Stimulated activated CD8-positive, alpha-beta memory T cell treated with anti-CD3 and anti-CD28 coated beads, Interleukin-4, amount 100 ng/mL, for 1 hour (primary cell): ENCODE measurements at places on chromosomes 7 and 10.

DNA sequence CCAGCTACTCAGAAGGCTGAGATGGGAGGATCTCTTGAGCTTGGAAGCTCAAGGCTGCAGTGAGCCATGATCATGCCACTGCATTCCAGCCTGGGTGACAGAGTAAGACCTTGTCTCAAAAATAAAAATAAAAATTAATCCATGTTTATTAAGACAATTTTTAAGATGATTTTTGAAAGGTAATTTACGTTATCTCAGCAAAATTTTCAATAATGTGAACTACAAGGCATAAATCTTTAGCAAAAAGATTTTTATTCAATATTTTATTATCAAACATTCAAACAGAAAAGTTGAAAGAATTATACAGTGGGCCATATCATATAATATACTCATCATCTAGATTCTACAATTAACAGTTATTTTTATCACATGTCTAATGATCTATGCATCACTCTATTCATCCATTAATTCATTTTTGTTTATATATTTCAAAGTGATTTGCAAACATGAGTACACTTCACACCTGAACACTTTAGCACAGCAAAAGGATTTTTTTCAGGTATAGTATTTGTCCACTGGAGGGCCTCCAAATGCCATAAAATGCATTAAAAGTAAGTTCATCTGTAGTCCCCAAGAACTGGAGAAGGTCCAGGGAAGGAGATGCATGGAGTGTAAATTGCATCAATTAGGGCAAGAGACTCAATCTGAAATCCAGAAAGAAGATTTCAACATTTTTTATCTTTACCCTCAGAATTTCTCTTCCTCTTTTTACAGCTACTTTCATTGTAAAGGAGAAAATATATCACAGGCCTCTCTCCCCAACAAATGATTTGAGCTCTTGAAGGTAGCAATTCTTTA is 38.6 kb upstream of the RSBN1L start:
- no peak for DNase-seq

- no peak for DNase-seq
Measured at GRCh38 chr7:36232971-36233550, 80.0 kb downstream of the EEPD1 start.

- no peak for DNase-seq
Measured at GRCh38 chr7:2638224-2638991, 6.6 kb downstream of the TTYH3 start.

- DNase-seq = no peak
Measured at GRCh38 chr10:122974543-122975064, 5.6 kb upstream of the PSTK start.
